ENCODE measurements at places on chromosomes 6 and 20.

GRCh38 chr20:62900052-62900691 is 26.1 kb downstream of the DIDO1 start:
- DNase-seq: peak; percentile 64

DNA sequence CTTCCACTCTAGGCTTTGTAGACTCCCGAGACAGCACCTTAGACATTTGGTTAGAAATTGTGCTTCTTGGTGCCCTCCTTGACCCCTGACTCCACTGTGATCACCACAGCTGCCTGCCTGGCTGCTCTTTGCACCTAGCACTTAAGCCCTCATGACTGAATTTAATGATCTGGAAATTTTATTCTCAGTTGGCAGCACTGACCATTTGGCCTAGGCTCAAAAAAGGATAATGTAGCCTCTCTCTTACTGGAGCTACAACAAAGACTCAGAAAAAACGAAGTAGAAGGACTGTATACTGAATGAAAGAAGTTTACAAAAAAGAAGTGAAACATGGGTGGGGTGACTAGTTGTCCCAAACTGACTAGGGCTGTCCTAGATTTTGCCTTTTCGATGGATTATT is 11.3 kb upstream of the ABRACL start:
- DNase-seq: no peak

DNA sequence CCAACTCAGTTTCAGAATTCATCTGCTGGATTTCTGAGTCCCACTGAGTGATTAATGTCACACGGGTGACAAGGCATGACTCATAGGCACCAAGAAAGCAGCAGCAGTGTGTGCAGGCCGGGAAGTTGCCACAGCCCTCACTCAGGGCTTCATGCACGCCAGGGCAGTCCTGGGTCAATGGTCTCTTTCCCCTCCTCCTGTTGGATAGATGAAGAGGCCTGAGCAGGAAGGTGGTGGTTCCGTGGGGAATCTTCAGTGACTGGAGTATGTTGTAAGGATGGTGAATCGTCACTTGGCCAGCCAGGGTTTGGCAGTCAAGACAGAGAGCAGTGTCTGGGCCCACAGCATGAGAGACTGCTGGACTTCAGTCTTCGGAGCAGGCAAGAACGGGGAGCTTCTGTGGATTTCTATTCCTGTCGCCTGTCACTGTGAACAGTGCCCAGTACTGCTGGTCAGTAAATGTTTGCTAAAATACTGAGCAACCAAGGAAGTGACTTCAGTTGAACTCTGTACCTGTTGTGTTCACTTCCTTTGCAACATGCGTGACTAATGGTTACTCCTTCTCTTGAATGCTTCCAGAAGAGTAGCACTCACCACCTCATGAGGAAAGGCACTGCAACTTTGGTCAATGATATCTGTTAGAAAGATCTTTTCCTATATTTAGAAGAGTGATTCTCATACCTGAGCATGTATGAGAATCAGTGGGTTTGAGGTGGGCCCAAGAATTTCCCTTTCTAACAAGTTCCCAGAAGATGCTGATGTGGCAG is 62.0 kb upstream of the CD93 start:
- peak; percentile 44 for DNase-seq

- DNase-seq: no peak
These were observed 20.5 kb downstream of the SPAG4 start for GRCh38 chr20:35636095-35636494.

DNA sequence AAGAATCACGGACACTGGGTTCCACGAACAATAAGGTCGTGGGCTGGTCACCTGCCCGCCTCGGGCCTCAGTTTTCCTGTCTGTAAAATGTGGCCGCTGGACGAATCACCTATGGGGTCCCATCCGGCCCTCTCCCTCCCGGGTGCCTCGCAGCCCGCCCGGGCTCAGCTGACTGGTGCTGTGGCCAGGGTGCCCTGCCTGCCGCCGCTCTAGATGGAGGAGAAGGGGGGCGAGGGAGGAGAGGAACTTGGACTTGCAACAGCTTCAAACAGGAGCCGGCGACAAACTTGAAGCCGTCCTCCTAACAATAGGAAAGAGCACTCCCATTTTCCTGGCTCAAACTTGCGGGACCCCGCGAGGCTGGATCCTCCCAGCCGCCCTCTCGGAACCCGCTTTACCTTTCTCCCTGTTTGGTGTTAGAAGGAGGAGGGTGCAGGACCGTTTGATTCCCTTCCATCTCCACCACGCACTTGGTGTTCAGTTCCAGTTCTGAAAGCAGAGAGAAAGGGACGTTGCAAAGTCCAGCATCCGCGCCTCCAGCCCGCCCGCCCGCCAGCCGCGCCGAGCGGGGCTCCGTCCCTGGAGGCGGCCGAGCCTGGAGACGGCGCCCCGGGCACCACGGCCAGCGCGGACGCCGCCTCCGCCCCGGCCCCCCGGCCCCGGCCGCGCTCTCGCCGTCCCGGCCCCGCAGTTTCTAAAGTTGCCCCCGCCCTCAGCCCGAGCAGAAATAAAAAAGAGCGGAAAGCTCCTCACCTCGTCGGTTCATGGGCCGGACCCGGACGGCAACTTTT is 584 bp downstream of the KIF13A start:
- no peak for DNase-seq

GRCh38 chr6:154621686-154622085 is 111.2 kb upstream of the CNKSR3 start:
- DNase-seq: no peak

GRCh38 chr20:58019027-58019849 is 209.2 kb downstream of the ANKRD60 start:
- DNase-seq: no peak

- DNase-seq: no peak
These were observed 543.9 kb downstream of the RNF144B start for GRCh38 chr6:18931086-18931485.

DNA sequence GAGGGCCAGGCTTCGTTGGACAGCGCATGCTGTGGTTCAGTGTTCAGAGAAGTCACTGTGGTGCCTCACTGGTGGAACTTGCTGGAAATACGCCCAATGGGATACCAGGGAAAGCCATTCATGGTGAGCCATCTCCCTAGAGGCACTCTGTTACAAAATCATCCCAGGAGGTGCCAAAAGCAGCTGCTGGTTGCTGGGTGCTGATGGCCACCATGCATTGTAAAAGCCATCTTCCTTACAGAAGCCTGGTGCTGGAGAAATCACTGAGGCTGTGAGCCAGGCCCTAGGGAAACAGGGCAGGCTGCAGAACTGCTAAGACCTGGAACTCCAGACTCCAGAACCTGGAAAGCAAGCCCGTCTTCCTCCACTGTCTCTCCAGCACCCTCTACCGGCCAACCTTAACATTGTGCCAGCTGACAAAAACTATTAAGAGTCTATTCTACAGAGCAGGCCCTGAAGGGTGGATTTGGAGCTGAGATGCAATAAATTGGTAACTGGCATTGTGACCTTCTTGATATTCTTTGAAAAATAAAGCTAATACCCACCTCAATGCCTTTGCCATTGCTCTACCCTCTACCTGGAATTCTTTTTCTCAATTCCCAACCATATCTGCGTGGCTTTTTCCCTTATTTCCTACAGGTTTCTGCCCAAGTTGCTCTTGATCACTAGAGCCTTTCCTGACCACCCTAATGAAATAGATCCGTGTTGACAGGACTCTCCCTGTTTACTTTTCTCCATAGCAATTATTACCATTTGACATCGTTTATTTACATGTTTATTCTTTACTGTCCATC is 18.5 kb downstream of the SNRPB start:
- DNase-seq: peak; percentile 65

GRCh38 chr6:152748843-152749242 is 1.8 kb upstream of the VIP start:
- no peak for DNase-seq

GRCh38 chr6:47437592-47437991 is 40.0 kb upstream of the CD2AP start:
- no peak for DNase-seq

GRCh38 chr6:110284855-110285254 is 73.3 kb downstream of the METTL24 start:
- DNase-seq: no peak

DNA sequence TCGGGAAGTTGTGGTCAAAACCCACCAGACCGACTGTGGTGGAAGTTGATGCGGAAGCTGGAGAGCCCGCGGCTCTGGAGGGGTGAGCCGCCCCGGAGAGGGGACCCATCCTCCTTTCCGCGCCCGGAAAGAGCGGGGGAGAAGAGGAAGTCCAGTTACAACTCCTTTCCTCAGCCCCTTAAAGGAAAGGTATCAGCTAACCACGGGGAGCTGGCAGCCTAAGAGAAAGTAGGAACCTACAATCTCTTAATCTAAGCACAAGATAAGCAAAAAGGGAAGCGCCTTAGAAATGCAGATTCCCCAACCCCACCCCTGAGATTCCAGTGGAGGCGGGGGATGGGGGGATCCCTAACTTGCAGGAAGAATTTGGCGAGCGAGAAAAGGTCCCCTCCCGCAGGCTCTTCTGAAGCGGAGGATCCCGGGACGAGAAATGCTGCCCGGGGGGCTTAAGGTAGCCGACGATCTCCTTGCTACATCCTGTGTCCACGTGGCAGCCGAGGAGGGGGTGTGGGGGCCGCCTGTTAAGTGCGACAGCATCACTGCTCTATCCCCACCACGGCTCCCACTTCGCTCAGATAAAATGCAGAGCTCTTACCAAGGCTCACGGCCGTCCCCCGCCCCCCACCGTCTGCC is 87.5 kb downstream of the ZFP64 start:
- DNase-seq: no peak

DNA sequence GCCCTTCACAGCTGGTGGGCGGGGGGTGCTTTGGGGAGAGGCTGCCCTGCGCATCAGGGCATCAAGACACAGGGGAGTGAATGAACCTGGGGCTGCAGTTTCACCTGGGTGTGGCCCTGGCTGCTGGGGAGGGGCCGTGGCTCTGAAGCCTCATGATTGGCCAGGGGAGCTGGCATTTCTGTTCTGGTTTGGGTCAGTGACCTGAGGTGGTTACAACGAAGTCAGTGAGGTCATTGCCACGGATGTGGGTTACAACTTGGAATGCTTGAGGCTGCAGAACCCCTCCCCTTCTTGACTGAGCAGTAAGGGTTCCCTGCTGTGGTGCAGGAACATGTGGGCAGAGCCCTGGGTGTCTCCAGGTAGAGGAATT is 3.0 kb downstream of the TCEA2 start:
- DNase-seq: peak; percentile 48

DNA sequence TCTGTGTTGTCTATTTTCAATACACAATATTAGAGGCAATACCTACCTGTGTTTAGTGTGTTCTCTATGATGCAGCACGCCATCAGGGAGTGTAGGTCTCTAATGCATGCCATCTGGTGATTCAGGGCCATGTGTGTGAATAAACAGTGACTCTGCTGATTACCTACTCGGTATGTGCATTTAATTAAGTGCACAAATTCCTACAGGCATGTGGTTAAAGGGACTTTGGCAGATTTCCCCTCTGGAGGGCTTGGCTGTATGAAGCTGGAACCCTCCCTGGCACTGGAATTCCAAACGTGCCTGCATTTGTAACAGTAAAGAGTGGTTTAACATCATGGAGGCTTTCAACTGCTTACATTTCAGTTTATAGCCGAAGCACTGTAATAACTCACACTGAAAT is 401.5 kb upstream of the SASH1 start:
- DNase-seq: no peak

DNA sequence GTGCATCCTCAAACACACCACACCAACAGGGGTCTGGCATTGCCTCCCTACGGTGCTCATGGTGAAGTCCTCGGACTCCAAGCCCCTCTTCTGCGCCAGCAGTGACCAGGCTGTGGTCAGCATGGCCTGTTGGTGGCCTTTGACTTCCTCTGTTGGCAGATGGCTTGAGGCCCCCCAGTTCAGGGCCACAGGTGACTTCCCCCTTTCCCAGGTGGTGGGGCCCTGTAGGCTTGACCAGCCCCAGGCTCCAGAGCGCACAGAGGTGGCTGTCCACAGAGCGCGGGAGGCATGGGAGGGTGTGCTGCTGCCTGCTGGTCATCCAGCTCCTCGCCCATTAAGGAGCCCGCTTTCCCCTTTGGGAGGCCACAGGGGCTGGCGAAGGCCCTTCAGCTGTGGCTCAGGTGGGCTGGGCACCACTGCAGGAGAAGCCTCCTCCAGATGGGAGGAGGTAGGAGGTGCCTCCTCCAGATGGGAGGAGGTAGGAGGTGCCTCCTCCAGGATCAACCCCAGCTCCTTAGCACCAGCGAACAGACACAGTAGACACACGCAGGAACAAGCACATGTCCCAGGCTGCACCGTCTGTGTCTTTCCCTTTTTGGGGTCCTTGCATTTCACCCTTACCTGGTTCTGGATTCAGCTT is 52.1 kb upstream of the BHLHE23 start:
- no peak for DNase-seq

- DNase-seq: no peak
These were observed 560.5 kb downstream of the PKHD1 start for GRCh38 chr6:51526922-51527321.

GRCh38 chr20:45016089-45016671 is 49.9 kb downstream of the STK4 start:
- no peak for DNase-seq

DNA sequence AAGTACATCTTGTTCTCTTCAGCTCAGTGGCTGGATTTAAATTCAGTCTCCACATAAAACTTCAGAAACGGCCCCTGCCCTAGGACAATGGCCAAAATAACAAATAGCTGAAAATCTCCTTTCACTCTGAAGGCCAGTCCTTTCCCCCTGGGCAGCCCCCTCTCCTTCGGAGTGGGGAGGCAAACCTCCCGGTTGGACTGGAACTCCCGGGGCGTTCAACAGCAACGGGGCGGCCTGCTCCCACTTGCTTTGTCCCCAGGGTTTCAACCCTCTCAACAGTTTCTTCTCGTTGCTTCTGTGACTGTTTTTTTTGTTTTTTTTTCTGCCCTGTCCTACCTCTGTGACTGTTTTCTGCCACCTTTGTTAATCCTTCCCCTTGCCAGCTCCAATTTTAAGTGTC is 102.6 kb upstream of the DUSP22 start:
- no peak for DNase-seq

DNA sequence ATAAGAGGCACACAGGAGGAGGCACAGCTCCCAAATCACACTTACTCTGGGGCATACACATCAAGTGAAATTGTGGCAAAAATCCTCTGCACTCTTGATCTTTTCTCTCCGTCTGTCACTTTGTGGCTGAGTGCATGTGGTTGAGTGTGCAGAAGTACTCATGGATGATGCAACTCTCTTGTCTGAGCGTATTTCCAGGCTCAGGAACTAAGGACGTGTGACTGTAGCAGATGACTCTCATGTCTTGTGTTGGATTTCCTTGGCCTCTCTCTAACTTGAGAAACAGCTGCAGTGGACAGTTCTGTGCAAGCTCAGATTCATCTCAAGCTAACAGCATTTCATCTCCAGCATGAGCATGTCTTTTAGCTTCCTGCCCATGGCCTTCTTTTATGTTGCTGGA is 245.4 kb upstream of the FLRT3 start:
- no peak for DNase-seq

DNA sequence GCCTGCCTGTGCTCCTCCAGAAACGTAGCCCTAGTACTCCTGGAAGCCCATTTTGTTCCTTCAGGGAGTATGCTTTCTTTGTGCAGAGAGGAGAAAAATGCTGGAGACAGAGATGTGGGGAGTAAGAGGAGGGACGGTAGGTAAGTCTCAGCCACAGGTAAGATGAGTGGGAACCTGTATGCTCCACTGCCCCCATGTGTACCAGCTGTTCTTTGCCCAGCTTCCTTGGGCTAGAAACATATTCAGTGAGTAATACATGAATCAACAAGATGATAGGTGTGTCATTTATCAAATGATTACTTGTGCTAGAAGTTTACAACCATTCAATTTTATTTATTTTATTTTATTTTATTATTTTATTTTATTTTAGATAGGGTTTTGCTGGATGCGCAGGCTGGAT is 13.6 kb upstream of the CEP85L start:
- DNase-seq: no peak

Measured in stimulated activated CD4-positive, alpha-beta T cell treated with anti-CD3 and anti-CD28 coated beads, Interleukin-15, amount 100 ng/mL, for 48 hours (primary cell).